Retina (tissue), 1 donor: ENCODE measurements at places on chromosomes 7 and 10.

GRCh38 chr7:111735661-111736551 lies 173.6 kb upstream of the IMMP2L start:
- peak; percentile 76 for DNase-seq

- no peak for DNase-seq
Measured at GRCh38 chr7:106167439-106168136, 55.5 kb upstream of the SYPL1 start.

DNA sequence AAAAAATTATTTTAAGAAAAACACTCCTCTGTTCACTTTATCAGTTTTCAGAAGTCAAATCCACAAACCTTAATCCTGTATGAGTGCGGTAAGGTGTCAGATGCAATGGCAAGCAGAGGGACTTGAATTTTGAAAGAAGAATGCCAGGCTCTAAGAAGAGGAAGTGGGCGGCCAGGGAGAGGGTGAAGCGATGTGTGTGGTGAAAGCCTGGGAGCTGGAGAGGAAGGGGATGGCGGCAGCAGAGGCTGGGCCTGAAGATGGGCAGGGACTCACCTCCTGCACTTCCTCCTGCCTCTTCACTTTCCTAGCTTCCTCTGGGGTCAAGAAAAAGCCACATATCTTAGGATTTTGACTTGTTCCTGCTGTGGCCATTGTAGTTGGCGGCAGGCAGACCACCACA lies 609.6 kb downstream of the PARD3 start:
- DNase-seq, result no peak

DNA sequence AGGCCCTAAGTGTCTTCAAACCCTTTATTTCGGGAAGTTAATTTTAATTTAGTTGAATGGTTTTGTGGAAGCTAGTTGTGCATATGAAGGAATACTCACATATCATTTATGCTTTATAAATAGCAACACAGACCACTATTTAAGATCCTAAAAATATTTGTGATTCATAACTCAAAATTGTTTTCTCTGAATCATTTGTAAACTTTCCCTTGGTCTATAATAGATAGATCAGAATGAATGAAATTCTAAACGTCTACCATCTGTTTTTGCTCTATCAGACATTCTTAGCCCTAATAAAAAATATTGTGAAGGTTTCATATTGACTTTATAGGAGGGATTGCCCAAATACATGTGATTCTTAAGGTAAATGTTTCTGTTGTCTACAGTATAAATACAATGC lies 43.5 kb downstream of the LOXL4 start:
- no peak for DNase-seq

- DNase-seq, result no peak
Measured at GRCh38 chr7:88001744-88002530, 67.9 kb downstream of the ADAM22 start.
